ENCODE measurements at places on chromosomes 16 and 17. TPM values are rescaled to one million over a fixed set of nuclear protein-coding genes. Genes with fewer than 3 reads are reported as not detected.

DNA sequence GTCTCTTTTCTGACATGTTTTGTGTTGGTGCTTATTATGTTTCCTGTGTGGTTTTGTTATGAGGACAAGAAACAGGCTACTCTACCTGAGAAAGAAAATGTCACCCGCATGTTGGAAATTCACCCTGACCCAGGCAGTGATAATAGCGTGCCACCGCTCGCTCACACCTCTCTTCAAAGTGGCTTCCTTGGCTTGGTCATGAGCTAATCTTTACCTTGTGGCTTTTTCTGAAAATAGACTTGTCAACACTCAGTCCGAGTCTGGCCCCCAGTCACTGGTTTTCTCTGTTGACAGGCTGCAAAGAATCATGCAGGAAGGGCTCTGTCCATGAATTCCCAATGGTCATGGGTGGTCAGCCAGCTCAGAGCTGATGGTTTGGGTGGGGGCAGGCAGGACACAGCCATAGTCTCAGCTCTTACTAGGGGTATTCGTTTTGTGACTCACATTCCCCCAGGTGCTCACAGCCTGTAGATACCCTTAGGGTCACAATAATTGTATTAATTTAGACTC is 121.3 kb upstream of the CACNG5 start:
- DNase-seq = no peak

- no peak for DNase-seq
Measured at GRCh38 chr17:75830164-75831031, 13.8 kb downstream of the UNC13D start.

DNA sequence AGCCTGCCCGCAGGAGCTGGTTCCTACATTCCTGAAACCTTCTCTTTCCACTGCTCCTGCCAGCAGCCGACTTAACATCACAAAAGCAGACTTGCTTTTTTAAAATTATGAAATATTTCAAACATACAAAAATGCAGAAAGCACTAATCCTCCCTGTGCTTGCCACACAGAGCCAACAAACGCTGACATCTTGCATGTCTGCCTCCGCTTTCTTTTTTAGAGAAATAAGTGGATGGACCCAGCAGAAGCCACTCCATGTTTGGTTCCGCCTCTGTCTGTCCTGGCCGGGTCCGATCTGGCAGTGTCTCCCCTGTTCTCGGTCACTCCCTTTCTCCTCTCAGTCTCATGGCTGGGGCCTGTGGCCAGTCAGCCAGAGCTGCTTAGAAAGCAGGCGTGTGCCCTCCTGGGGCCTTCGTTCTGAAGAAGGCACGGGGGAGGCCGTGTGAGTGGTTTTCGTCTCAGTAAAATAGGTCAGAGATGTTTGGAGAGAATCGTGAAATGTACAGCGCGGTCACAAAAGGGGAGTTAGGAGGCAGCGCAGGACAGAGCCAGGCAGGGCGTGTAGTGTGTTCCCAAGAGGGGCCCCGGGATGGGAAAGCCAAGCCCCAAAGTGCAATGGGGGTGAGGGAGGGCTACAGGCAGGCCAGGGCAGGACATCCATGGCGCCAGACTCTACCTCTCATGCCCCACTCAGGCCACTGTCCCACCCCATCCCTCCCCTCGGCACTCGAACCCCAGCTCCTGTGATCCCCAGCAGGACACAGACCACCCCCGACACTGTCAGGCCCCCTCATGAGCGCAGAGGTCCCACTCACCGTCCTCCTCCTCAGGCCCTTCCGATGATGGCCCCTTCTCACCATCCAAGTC is 23.2 kb downstream of the MXRA7 start:
- no peak for DNase-seq

DNA sequence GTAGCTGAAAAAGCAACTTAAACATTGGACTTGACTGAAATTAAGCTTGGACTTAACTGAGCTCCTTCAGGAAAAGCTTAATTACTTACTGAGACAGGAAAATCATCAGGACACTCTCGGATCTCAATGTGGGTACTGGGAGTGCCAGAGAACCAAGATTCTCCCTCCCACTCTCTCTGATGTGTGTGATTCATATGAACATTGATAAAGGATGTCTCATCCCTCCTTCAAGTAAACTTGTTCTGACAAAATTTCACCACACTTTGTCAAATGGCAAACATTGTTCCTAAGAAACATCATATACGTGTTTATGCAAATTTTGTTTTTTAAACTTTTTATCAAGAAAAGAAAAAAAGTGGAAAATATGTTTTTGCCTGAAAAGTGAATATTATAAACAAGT is 4.1 kb upstream of the SLFN5 start:
- no peak for DNase-seq

- DNase-seq = no peak
Measured at GRCh38 chr16:85930301-85930700, 31.3 kb downstream of the IRF8 start.

DNA sequence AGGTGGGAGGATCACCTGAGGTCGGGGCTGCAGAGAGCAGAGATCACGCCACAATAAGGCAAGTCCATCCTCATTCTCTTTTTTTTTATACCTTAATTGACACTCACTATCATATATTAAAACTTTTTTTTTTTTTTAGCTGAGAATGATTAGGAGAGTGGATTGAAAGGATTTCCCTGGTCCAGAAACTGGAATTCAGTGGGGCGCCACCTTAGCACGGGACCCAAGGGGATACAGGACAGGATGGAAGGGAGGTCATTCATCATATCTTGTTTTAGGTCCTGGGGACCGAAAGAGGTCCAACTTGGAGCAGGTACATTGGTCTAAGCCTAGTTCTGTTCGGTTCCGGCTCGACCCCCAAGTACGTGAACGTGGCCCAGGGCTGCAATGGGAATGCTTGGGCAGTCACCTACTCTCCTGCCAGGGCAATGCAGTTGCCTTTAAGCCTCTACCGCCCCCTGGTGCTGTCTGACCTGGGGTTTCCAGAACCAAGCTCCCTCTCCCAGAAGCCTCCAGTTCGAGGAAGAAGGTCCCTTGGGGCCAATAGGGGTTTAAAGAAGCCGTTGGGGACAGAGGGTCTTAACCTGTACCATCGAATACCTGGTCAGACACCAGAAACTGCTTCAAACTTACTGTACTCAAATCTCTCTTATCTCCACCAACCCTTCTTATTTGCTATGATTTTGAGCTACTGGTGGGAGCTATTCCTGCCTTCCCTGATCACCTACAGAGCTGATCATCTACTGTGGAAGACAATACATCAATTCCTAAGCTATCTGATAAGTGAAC is 19.9 kb upstream of the GPATCH8 start:
- no peak for DNase-seq

- DNase-seq = no peak
Measured at GRCh38 chr17:40461732-40462342, 18.6 kb downstream of the IGFBP4 start.

TMEM204 gene
- total RNA-seq = 2.5 TPM

SHBG gene
- not detected for total RNA-seq

KIF2B gene
- not detected for total RNA-seq

Measured in occipital lobe (tissue), 3 donors.